ENCODE measurements at places on chromosomes 5 and 9. TPM values are rescaled to one million over a fixed set of nuclear protein-coding genes. Genes with fewer than 3 reads are reported as not detected.

DNA sequence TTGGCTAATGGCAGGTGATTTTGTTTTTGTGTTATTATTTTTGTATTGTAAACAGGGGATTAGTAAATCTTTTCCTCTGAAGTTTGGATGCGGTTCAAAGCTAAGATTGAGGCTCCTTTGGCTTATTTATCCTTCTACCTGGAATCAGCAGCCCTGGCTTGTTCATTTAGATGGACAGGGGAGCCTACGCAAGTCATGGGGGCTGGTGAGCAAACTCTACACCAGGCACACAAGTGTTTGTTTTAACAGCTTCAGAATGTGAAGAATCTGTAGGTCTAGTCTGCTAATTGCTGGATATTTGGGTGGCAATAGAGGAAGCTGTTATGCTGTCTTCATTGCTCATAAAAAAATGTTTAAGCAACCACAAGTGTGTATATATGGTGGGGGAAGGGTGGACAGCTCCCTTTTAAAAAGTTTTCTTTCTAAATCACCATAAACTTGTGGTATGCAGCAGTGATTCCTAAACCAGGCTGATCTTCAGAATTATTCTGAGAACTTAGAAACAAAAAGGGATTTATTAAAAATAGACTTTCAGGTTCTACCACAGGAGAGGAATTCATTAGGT lies 20.7 kb downstream of the ZNF462 start:
- H3K4me3 ChIP-seq, result no peak overlapping the region
- DNase-seq, result no peak
- H3K27ac ChIP-seq, result no peak overlapping the region
- no peaks in the 10 kb centered on the region for H3K27me3 ChIP-seq
- no peaks in the 10 kb centered on the region for H3K4me1 ChIP-seq

GRCh38 chr9:73548201-73548600 lies 396.5 kb downstream of the ANXA1 start:
- no peak overlapping the region for H3K4me3 ChIP-seq
- H3K36me3 ChIP-seq, result no peaks in the 10 kb centered on the region
- no peaks in the 10 kb centered on the region for H3K27me3 ChIP-seq
- H3K27ac ChIP-seq, result no peak overlapping the region

DNA sequence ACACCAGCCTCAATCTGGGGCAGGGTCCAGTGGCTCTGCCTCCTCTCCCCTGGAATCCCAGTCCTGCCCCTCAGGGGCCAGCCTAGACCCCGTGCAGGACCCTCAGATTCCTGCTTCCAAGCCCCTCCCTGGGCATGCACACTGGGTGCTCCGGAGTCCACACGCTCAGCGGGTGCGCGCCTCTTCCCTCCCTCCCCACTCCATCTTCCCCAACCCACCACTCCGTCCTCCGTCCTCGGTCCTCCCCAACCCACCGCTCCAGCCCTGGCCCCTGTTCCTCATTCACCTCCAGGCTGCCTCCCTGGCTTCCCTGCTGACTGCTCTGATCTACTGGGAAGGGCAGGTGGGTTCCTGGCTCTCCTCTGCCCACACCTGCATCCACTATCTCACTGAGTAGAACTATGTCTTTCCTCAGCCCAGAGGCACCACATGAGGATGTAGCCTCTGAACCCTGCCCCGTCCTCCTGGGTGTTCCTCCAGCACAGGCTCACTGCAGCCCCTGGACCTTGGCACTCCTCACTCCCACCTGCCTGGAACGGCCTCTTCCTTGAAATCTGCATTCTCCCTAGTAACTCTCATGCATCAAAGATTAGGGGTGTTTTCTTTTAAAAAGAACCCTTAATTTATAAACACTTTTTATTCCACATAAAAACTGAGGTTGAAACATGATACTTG lies 92.8 kb downstream of the CAMSAP1 start:
- H3K27ac ChIP-seq, result no peak overlapping the region
- H3K4me1 ChIP-seq, result no peaks in the 10 kb centered on the region
- H3K4me3 ChIP-seq, result no peak overlapping the region
- DNase-seq, result no peak
- H3K27me3 ChIP-seq, result no peaks in the 10 kb centered on the region
- peaks cover 25% of the 10 kb centered on the region for H3K36me3 ChIP-seq

DNA sequence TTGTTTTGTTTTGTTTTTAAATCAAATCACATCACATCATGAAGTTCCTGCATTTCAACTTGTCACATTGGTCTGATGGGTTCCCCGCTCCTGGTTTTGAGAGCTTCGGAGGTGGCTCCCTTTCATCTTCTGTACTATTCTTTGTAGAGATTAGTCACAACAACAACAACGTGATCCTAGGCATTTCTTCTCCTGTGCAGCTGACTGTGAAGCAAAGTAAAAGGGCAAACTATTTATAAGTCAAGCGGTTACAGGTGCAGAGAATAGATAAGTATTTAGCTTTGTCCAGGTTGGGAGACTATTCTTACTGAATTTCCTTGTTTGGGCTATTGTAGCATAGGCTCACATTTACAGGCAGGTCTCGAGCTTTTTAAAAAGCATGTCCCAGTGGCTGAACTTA lies 197.7 kb upstream of the CDKN2B start:
- H3K27me3 ChIP-seq, result peaks cover 33% of the 10 kb centered on the region
- no peak for DNase-seq
- no peak overlapping the region for H3K27ac ChIP-seq
- no peaks in the 10 kb centered on the region for H3K36me3 ChIP-seq

GRCh38 chr5:132257131-132258101 lies at the start of gene PDLIM4:
Gene PDLIM4, plus strand, starts transcription at chr5:132257696. Its CDS starts 39 bp downstream, at chr5:132257735.
- peak within 1 kb of the TSS; percentile 15 for H3K4me3 ChIP-seq
- peaks cover 32% of the 10 kb centered on the region for H3K4me1 ChIP-seq
- H3K27ac ChIP-seq, result no peak within 1 kb of the TSS
- DNase-seq, result no peak

DNA sequence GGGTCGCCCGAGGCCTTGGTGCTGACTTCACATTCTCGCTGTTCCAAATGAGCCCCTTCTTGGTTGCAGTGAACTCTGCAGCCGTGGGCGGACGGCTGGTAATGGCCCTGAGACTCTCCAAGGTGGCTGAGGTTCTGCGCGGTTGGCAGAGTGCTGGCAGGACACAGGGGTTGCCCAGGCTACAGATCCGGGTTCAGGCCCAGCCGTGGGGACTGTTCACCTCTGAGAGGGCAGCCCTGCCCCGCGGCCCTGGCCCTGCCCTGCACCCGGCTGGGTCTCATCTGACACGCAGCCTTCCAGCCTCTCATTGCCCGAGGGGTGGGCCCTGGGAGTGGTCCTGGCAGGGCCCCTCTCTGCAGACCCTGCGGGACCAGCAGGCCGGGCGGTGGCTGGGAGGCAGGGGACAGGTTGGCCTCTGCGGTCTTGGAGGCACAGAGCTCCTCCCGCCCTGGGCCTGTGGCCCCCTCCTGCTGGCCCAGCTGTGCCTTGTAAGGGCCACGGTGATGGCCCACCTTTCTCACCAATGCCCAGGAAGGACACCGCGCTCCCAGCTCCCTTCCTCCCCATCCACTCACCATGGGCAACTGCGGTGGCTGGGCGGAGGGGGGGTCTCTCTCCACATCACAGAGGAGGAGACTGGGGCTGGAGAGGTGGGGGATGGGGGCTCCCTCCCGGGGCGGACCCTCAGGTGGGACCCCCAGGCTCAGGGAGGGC lies 51.6 kb downstream of the AHRR start:
- peak overlapping the region; percentile 21 for H3K4me3 ChIP-seq
- peaks cover 86% of the 10 kb centered on the region for H3K4me1 ChIP-seq
- no peak for DNase-seq

GRCh38 chr9:113882636-113883164 lies 6.6 kb downstream of the ZNF618 start:
- no peaks in the 10 kb centered on the region for H3K36me3 ChIP-seq
- no peak overlapping the region for H3K27ac ChIP-seq
- no peak for DNase-seq
- H3K4me1 ChIP-seq, result peaks cover 22% of the 10 kb centered on the region

- no peak for DNase-seq
- peak overlapping the region; percentile 68 for H3K27ac ChIP-seq
- peaks cover 45% of the 10 kb centered on the region for H3K4me1 ChIP-seq
- H3K4me3 ChIP-seq, result no peak overlapping the region
- no peaks in the 10 kb centered on the region for H3K27me3 ChIP-seq
Observed at GRCh38 chr5:96714450-96714849, 52.3 kb downstream of the CAST start.

GRCh38 chr9:75918154-75918553 lies 27.7 kb downstream of the PCSK5 start:
- H3K27me3 ChIP-seq, result peaks cover 3% of the 10 kb centered on the region
- H3K4me3 ChIP-seq, result no peak overlapping the region
- H3K36me3 ChIP-seq, result peaks cover 2% of the 10 kb centered on the region
- no peak overlapping the region for H3K27ac ChIP-seq
- DNase-seq, result peak; percentile 54

DNA sequence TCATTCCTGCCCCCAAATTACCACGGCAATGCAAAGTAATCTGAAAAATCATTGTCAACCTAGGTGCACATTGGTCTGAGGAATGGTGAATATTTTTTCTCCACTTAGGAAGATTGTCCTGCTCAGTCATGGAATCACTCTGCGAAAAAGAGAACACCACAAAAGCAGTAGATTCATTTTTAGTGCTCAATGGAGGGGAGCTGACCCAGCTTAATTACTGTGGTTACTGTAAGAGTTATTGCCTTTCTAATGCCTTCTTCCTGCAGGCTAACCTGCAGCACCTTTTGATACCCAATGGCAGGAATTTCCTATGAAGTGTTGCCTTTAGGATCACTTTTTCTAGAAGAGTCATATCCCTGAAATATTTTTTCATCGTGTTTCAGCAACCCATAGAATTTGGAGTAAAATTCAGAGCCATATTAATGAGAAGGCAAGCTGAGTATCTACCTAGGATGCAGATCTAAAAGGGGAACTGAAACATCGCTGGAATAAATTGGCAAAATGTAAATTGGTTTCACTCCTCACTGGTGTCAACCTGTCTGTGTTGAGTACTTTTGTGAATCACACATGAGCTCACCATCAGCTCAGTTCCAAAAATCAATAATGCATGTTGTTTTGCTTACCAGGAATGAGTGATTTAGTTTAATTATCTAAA lies 464.5 kb downstream of the CSNK1G3 start:
- no peak for DNase-seq
- H3K27me3 ChIP-seq, result no peaks in the 10 kb centered on the region
- no peaks in the 10 kb centered on the region for H3K4me1 ChIP-seq
- H3K36me3 ChIP-seq, result no peaks in the 10 kb centered on the region

DNA sequence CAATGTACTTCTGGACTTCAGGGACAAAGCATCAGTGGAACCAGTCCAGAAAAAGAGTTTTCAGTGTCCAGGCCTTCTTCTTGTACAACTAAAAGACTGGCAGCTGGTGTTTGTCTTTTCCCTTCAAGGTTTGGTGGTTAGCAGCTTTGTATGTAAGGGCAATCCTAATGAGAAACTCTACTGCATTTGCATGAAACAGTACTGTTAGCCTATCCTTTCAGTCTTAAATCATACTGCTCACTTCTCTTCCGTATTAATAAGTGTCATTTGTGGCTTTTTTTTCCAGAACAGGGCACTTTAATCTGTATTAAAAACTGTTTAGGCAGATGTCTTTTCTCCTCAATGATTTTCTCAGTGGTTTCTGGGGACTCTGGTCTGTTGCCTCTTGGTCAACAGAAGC lies 48.9 kb downstream of the FAM174A start:
- H3K4me1 ChIP-seq, result no peaks in the 10 kb centered on the region
- peaks cover 1% of the 10 kb centered on the region for H3K36me3 ChIP-seq
- H3K4me3 ChIP-seq, result no peak overlapping the region
- no peak for DNase-seq
- H3K27ac ChIP-seq, result peak overlapping the region; percentile 55

DNA sequence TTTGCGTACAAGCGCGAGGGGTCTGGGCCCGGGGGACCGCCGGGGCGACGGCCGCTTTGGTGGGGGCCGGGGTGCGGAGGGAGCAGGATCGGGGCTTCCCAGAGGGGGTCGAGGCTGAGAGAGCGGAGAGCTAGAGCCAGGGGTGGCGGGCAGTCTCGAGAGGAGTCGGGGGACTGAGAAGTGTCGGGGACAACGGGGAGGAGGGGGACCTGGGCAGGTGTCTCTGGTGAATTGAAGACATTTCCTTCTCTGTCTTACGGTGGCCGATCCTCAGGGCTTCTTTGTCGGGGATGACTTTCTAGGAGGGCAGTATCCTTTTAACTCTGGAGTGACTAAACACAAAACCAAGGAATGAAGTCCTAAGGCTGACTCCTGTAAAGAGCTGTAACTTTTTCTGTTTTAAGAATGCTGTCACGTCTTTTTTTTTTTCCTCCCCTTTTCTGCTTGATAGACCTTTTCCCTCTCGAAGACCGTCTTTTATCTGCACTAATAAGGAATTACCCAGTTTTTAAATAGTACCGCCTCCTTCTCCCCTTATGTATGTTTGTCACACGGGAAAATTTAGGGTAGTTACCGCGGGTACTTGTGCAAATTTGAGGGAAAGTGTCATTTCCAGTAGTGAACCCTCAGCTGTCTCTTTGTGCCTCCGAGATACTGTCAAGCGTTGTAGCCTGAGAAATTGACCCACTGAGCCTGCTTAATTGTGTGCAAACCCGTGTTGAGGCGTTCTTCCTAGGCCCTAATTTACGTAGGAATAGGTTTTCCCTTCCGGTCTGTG lies 822 bp downstream of the DENND4C start:
- no peaks in the 10 kb centered on the region for H3K27me3 ChIP-seq
- DNase-seq, result no peak
- H3K4me3 ChIP-seq, result no peak overlapping the region
- H3K4me1 ChIP-seq, result peaks cover 9% of the 10 kb centered on the region

DNA sequence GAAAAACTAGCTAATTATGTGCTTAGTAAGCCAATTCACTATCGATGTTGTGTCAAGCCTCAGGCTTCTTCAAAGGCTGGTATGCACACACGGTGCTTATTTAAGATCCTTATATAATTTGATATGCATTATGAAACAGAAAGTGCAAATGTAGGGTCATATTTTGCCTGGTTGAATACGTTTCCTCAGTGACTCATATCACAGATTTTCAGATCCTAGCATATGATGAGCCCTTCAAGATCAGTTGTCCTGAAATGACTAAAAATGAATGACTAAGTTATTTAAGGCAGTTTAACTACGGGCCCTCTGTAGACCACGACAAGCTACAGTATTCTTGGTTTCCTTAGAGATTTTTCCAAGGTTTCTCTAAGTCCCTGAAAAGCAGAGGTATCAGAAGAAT lies 778.3 kb downstream of the PRELID2 start:
- no peaks in the 10 kb centered on the region for H3K27me3 ChIP-seq
- H3K4me3 ChIP-seq, result no peak overlapping the region
- DNase-seq, result no peak
- H3K36me3 ChIP-seq, result no peaks in the 10 kb centered on the region
- H3K4me1 ChIP-seq, result no peaks in the 10 kb centered on the region

Gene SARDH
- total RNA-seq, result 4.7 TPM

Gene RORB
- total RNA-seq, result 0.14 TPM

Gene ANKRD33B
- 12.0 TPM for total RNA-seq

Gene GMCL2
- total RNA-seq, result not detected

Gene PCDHGB5
- 0.21 TPM for total RNA-seq

Gene CLIC3
- 0.43 TPM for total RNA-seq

Gene MZB1
- total RNA-seq, result 27.3 TPM

Gene FOXI1
- not detected for total RNA-seq

Gene TSLP
- total RNA-seq, result 3.7 TPM

Gene COL5A1
- not detected for total RNA-seq

Gene TRAF1
- 91.6 TPM for total RNA-seq

Gene LCN15
- not detected for total RNA-seq

Gene F2RL1
- 1.6 TPM for total RNA-seq

All from activated T-cell treated with anti-CD3 and anti-CD28 coated beads, Interleukin-2, amount 50 U/mL, for 72 hours (primary cell).